ENCODE measurements at places on chromosomes 4 and X.

GRCh38 chr4:84965553-84966381 is 723 bp downstream of the WDFY3 start:
- DNase-seq = peak; percentile 1

GRCh38 chr4:3827616-3828492 is 61.7 kb downstream of the ADRA2C start:
- no peak for DNase-seq

DNA sequence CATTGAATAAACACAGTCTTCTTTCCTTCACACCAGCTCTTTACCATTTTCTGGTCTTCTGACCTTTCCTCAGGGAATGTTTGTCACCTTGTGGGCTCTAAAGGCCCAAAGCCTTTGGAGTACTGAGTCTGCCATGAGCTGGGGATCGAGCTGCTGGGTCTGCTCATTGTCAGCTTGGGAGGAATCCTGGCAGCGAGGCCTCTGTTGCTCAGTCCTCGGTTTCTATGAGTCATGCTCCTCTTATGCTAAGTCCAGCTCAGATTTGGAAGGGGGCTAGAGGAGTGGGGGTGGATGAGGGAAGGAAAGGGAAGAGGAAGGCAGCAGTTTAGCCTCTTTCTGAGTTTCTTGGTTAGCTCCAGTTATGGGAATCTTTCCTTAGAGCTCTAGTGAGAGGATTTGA is 31.1 kb downstream of the NHSL2 start:
- no peak for DNase-seq

DNA sequence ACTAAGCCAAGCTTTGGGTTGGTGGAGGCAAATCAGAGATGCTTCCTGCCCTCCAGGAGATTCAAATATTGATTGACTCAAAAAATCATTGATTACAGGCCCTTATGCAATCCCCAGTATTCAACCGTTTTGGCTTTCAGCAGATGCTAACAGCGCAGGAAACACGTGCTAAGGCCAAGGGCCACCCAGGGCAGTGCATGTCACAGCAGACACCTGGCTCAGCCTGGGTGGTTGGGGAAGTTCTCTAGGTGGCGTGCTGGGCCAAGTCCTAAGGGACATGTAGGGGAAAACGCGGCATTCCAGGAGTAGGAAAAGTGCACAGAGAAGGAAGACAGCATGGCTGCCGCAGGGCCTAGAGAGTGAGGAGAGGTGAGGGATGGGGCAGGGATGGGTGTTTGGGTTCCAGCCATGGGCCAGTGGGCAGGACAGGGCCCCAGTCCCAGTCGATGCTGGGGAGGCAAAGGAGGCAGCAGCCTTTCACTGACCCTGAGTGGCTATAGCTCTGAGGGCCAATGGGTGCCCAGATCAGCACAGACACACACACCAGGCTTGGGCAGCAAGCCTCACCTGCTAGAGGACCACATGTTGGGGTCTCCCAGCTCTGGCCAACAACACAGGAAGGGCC is 239.1 kb downstream of the EVC2 start:
- DNase-seq = no peak

- no peak for DNase-seq
These were observed 72.4 kb upstream of the LONRF3 start for GRCh38 chrX:118901991-118902390.

GRCh38 chrX:103789004-103789403 is 12.4 kb downstream of the PLP1 start:
- DNase-seq = no peak

DNA sequence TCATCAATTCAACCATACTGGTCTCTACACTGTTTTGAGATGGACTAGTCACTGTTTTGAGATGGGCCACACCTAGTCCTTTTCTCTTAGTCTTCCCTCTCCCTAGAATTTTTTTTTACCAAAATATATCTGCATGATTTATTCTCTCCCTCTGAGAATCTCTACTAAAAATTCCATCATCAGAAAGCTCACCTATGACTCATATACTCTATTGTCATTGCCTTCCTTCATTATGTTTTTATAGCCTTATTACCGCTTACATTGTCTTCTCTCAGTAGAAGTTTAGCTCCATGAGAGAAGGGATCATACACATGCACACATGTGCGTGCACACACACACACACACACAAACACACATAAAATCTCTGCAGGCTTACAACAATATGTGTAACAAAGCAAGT is 303.6 kb downstream of the PCDH10 start:
- DNase-seq = no peak

GRCh38 chr4:7844594-7844991 is 95.1 kb downstream of the AFAP1 start:
- DNase-seq = no peak

GRCh38 chr4:16067515-16067914 is 16.3 kb downstream of the PROM1 start:
- DNase-seq = peak; percentile 10

- DNase-seq = no peak
These were observed 221.0 kb upstream of the GPRIN3 start for GRCh38 chr4:89528526-89529133.

DNA sequence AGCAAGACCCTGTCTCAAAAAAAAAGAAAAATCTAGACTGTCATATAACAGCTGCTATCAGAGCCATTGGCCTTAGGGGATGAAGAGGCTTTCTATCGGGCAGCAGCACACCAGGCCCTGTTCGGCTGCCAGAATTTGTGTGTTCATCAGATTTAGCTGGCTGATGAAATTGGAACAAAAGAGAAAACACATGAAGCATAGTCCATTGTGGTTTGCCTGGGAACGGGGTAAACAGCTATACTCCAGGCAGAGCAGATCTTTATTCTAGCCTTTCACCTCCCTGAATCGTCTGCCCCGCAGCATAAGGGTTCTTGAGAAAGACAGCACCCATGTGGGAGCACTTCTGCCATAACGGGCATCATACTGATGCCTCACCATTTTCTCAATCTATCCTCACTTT is 11.6 kb downstream of the TKTL1 start:
- no peak for DNase-seq

DNA sequence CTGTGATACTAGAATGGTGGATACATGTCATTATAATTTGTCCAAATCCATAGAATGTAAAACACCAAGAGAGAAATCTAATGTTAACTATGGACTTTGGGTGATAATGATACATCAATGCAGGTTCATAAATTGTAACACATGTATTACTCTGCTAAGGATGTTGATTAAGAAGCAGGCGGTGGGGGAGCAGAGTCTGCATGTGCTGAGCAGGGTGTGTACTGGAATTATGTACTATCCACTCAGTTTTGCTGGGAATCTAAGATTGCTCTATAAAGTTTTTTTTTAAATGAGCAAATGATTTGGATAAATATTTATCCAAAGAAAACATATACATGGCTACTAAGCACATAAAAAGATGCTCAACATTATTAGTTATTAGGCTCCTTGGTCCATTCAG is 15.0 kb upstream of the MANBA start:
- no peak for DNase-seq

DNA sequence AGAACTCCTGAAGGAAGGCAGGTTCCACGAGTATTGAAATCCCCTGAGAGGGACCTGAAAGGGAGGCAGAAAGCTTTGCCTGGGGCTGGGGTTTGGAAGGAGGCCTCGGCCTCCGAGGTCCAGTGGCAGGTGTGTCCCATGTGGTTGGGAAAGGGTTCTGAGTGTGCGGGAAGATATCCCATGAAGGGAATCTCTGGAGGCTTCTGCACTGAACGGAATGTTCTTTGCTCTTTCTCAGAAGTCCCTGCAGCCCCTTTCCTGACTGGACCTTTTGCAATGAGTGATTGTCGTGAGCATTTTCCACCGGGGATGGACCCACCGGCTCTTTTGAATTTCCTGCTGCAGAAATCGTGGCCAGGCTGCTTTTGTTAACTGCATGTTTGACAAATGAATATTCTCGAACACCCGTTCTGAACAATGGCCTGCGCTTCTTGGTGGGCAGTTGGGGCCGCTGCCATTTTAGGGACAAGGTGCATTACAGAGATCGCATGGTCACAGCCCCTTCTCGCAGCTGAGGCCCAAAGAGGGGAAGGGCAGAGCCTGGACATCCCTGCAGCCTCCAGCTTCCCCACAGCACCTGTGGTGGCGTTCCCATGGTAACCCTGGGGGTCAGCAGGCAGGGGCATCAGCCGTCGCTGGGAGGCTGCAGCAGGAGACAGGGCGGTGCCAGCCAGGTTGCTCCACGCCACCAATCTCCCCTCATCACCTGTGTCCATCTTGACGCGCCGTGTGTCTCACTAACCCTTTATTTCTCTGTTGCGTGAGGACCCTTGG is 18.3 kb upstream of the HTRA3 start:
- DNase-seq = no peak

DNA sequence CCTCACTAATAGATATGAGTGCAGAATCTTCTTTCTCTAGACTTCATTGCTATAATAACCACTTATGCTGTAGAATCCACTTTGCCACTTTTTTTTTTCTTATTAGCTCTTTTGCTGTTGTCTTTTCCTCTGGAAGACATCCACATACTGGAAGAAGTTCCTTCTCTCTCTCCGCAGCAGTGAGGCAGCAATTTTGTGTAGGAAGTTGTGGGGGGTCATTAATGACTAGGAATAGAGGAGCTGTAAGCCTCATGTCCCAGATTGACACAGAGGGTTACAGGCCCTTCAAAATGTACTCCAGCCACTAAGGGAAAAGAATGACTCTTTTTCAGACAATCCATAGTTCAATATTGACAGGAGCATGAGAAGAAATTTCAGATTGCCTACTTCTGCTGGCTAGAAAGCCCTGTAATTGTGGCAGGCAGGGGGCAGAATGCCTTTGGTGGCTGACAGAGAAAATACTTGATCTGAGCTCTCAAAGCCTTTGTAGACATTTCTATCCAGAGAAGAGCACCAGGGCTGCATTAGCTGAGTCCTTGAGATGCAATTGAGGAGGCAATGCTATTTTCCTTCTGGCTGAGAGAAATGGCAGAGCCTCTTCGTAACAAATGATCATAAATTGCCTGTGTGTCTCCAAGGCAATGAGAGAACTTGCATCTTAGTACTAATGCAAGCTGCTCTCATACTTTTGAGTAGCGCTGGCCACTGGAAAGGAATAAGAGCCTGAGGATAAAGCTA is 856.2 kb downstream of the STIM2 start:
- no peak for DNase-seq

- DNase-seq = no peak
These were observed 109.9 kb downstream of the ZNF330 start for GRCh38 chr4:141330616-141331015.

DNA sequence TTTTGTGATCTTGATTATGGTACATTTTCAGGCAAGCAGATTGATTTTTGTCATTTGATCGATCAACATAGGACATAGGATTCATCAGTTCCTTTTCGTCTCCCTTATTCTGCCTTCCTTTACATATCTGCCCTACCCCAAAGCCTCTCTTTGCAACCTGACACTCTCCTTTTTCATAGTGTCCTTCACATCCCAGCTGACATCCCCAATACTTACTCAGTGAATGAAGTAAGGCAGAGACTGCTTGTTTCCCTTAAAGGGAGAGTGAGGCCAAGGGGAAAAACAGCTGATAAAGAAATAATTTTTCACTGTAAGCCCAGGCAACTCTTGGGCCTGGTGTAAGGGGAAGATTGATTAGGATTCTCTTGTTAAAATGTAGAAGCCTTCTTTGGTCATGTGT is 69.8 kb downstream of the GBA3 start:
- no peak for DNase-seq

- DNase-seq = no peak
These were observed 40.1 kb upstream of the GPR78 start for GRCh38 chr4:8540072-8540471.

GRCh38 chrX:85815203-85815751 is 232.1 kb downstream of the CHM start:
- DNase-seq = no peak

GRCh38 chr4:158630893-158631292 is 40.8 kb downstream of the C4orf46 start:
- no peak for DNase-seq

GRCh38 chr4:16489226-16489625 is 263.0 kb upstream of the TAPT1 start:
- DNase-seq = no peak

DNA sequence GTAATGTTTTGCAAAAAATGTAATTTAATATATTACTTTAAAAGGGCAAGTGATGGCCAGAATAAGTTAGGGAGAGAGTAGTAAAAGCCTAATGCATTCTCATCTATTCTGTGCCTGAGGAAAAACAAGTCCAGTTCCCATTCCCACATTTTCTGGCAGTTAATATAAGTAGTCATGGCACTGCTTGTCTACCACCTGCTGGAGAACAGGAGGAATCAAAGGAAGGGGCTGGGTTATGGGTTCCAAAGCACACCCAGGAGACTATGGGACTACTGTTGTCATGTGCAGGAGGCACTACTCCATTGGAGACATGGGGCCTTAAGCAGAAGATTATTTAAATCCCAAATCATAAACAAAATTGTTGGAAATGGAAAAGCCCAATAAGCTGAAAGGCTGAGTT is 2618.6 kb downstream of the ARAP2 start:
- DNase-seq = no peak

GRCh38 chr4:88320224-88320779 is 35.9 kb upstream of the PPM1K start:
- no peak for DNase-seq

DNA sequence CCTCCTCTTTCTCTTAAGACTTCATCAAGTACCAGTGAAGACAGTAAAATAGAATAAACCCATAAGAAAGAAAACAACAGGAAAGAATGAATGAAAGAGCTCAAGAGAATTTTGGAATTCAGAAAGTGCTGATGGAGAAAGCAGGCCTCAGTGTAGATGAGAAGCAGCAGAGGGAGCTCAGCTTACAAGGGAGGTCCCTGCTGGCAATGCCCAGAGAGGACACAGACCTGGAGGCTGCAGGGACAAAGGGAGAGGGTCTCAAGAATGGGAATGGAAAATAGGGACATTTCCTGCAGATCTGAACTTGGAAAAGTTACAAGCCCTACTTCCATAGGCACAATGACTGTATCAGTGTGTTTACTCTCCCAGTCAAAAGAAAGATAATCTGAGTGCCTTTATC is 64.5 kb upstream of the MAGEA10 start:
- no peak for DNase-seq

DNA sequence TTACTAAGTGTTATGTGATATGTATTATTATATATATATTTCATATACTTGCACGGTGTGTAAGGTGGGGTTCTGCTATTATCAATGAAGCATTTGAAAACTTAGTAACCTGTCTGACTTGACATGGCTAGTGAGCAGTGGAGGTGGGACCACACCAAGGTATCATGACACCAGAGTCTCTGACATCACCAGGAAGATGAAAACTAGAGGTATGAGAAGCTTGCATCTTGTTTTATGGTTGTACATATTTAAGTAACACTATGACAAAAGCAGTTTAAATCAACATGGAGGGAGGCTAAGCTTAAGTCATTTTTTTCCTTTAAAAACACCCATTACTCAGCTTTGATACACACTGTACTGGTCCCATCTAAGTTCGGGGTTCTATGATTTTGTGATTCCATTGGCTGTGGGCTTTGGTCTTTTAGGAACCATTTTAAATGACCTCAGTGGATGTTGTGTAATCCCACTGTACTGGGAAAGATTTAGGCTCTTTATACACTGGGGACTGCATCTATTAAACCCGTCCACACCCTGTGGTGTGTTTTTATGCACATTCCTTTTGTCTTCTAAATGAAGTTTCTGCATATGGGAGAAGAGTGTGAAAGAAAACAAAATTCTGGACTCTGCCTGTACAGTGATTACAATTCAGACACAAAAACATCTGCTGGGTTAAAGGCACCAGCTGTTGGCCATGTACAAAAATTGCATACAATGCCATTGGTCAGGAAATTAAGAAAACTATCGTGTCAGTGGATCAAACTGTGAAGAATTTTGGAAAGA is 570.6 kb downstream of the SPRY1 start:
- no peak for DNase-seq
